ENCODE measurements at places on chromosomes 4 and X.

GRCh38 chr4:138665851-138666250 lies 349.7 kb upstream of the NOCT start:
- DNase-seq, result no peak

GRCh38 chr4:76585272-76585671 lies 150.2 kb downstream of the SHROOM3 start:
- no peak for DNase-seq

DNA sequence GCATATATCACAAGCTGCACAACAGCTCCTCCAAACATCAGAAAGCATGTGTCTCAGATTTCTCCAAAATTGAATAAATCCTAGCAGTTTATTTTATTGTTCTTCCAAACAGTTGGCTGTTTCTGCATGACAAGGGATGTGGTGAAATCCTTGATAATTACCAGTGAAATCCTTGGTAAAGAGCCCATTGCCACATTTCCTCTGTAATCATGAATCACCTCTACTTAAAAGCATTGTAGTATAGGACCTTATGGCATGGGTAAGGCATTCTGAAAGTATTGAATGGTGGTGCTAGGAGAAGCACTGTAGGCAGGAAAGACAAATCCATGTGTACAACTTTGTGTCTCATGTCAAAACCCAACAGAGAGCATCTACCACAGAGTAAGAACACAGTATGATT lies 135.8 kb upstream of the NDST3 start:
- no peak for DNase-seq

DNA sequence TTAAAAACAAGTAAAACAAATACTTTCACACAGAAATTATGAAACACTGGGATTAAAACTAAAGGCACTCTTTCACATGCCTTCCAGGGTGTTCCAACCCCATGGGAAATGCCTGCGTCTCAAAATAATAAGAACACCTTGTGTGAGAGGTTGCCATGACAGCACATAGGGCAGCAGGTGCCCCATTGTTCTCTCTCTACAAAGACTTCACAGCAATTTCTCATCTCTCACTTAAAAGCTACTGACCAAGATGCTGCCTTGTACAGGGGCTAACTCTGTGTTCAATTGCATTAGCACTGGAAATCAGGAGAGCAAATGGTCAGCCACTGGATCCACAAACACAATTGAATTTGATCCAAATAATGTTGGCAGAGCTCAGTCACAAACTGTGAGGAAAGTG lies 102.5 kb upstream of the GALNTL6 start:
- no peak for DNase-seq

DNA sequence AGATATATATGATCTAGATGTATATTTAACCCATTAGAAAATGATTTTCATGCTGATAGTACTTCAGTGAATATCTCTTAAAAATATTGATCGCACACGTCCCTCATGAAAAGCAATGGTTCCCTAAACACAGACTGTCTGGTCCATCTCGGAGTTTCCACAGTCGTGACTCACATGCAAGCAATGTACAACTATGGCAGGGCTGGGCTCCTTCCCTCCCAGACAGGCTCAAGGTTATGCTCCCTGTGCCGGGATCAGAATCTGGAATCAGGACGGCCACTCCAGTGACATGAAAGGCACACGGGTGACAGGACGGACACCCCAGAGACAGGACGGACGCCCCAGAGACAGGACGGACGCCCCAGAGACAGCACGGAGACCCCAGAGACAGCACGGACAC lies 40.2 kb upstream of the PPP2R3B start:
- DNase-seq, result no peak
